Choroid plexus epithelial cell (primary cell): ENCODE measurements at places on chromosomes 1 and 21.

DNA sequence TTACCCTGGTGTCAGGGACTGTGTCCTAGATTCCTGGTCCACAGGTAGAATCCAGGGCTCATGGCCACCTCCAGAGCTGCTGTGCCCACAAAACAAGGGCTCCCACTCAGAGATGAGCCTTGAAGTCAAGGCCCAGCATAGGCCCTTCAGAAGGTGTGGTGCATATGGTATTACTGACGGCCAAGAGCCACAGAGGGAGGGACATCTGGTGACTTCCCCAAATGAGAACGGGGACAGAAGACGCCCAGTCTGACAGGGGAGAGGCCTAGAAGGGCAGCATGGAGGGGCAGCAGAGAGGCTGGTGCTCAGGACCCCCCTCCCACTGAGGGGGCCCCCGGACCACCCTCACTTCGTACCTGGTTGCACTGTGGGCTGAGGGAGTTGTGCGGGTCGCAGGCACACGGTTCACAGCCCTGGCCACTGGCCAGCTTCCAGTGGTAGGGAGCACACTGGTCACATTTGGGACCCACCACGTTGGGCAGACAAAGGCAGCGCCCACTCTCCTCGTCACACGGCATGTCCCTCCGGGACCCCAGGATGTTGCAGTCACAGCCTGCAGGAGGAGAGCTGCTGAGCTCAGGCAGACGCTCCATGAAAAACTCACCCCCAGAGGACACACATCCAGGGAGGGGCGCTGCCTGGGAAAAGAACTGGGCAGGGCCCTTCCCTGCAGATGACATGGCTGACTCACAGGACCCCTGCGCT is 25.0 kb downstream of the LAMB3 start:
- DNase-seq, result no peak

DNA sequence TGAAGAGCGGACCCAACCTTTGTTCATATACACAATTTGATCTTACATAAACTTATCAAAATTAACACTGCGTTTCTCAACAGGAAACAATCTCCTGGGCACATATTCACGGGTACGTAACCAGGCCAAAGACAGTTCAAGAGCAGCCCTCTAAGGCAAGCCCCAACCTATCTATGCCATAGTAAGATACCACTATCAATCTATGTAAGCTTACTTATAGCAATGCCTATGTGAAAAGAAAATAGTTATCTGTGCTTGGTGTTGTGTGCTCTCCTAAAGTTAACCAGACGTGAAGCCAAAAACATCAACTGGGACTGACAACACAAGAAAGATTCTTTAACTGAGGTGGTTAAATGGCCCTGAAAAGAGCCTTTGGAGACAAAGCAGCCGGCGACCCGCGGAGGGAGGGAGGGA is 49.4 kb upstream of the BOLA1 start:
- DNase-seq, result peak; percentile 18

DNA sequence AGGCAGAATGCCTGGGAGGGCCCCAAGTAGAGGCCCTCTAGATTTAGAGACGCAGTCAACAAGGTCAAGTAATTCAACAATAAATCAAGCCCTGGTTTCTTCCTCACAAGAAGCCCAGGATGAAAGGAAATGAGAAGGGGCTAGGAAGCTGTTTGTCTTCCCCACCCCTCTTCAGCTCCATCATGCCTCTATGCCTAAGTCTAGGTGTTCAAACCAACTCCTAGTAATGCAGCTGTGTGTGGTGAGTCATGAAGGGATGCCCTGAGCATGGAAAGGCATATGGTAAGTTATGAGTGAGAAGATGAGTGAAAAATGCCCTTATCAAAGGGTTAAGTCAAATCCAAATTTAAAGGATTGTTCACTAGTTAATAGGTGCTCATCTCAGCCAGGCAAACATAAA is 339.5 kb downstream of the KCNH1 start:
- DNase-seq, result no peak

GRCh38 chr1:75792091-75792490 is 4.6 kb upstream of the MSH4 start:
- DNase-seq, result no peak

- peak; percentile 34 for DNase-seq
Observed at GRCh38 chr1:206556750-206557635, 49.7 kb downstream of the RASSF5 start.

DNA sequence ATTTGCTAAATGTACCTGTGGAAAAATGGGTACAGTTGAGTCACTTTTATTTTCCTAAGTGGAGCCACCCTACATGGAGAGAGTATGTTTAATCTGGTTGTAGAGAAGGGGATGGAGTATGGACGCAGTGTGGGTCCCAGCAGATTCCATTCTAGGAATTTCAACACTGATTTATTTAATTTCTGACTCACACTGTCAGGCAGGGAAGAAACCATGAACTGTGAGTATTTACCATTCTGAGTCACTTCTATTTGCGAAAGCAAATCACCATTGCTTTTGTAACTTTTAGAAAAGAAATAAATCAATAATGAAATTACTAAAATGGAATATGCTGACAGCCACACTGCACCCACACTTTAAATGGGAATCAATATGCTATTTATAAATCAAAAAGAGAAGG is 339.0 kb downstream of the DSCAM start:
- DNase-seq, result no peak

GRCh38 chr1:166905136-166905535 is 29.1 kb upstream of the TADA1 start:
- DNase-seq, result no peak

DNA sequence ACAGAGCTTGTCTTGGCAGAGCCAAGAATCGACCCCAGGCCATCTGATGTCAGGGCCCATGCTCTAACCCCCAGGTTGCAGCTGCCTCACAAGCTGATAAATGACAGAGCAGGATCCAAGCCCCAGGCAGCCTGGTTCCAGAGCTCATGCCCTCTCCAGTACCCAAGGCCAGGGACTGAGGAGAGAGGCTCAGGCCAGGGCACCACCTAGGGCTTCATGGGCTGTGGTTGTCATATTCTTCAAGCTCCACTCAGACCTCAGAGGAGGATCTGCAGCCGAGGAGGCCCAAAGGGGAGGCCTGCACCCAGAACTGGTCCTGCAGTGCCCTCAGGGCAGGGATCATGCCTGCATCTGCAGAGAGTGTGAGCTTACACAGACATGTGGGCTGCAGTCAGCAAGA is 301.1 kb downstream of the MATN1 start:
- DNase-seq, result no peak

- DNase-seq, result no peak
Observed at GRCh38 chr1:81174052-81174451, 626.7 kb upstream of the ADGRL2 start.

DNA sequence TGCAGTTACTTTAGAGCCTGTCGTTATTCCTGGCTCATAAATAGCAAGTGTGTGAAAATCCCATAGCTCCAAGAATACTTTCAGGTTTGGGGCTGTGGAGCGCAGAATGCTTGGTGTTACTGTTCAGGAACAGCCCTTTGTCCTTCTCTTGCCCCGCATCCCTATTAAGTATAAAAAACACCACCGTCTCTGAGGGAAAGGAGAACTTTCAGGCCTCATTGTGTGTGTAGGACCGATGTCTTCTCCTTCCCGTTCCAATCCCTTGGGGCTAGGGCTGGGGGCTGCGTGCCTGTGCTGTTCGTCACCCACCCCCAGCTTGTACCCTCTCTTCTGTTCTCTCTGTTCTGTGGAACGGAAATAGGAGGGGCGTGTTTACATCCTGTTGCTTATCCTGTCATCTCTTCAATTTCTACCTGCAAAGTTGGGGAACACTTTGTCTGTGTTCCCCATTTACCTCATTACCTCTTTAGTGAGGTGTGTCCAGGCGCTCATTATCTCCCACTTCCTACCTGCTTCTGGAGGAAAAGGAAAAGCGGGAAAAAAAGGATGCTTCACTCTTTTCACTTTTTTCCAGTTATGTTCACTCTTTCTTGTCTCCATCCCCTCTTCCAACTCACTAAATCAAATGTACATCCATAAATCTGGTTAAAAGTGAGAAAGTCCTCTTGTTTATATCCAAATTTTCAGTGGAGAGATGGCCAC is 788 bp upstream of the TXNIP start:
- DNase-seq, result no peak

- peak; percentile 20 for DNase-seq
Observed at GRCh38 chr1:179253286-179253972, 24.0 kb upstream of the ABL2 start.

- DNase-seq, result no peak
Observed at GRCh38 chr1:8812081-8812480, 5.4 kb downstream of the RERE start.

DNA sequence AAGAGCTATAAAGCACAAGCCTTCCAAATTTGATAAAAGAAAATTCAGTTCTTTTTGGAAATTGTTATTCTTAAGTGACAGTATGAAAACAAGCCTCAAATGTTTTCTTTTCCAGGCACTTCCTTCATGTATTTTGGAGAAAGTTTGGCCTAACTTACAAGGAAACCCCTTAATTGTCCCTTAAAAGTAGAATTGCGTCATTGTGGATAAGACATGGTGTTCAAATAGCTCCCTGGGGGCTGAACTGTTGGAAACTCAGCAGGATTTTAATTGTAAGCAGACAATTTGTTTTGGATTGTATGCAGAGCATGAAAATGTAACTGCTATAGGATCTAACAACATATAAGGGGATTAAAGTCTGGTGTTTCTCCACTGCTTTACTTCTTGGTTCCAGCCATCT is 35.4 kb upstream of the FGGY start:
- no peak for DNase-seq

- no peak for DNase-seq
Observed at GRCh38 chr21:22352088-22352487, 1353.9 kb downstream of the NCAM2 start.

DNA sequence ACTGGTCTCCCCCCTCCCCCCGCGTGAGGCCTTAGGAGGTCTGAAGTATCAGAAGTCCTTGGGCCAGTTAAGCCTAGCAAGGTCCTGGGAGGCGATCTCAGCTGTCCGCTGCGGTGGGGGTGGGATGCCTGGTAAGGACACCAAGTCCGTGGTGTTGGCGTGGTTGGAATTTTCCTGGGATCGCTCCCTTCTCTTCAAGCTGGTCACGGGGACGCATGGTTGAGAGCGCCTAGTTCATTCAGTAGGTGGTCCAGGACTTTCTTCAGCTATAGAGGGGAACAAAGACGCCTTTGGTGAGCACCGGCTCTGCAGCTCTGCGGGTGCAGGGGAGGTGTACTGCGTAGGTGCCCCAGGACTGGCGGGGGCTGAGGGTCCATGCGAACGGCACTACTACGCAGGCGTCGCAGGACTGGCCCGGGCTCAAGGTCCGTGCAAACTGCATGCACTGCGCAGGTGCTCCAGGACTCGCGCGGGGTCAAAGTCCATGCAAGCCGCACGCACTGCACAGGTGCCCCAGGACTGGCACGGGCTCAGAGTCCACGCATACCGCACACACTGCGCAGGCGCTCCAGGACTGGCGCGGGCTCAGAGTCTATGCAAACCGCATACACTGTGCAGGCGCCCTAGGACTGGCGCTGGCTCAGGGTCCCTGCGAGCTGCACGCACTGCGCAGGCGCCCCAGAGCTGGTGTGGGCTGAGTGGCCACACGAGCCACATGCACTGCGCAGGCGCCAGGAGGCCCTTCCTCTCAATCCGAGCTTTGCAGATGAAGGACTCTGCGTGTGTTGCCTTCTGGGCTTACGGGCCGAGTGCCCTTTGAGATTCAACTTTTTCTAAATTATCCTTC is 36.6 kb upstream of the HMGN1 start:
- DNase-seq, result peak; percentile 89

DNA sequence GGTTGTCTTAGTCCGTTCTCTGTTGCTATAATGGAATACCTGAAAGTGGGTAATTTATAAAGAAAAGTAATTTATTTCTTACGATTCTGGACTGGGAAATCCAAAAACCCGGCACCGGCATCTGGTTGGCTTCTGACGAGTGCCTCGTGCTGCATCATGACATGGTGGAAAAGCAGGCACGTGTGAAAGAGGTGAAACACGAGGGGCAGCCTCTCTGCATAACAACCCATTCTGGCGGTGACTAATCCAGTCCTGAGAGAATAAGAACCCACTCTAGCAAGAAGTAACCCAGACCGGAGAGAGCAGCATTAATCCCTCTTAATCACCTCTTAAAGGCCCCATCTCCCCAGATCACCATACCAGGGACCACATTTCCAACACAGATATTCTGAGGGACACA is 2.7 kb upstream of the EDEM3 start:
- DNase-seq, result no peak

DNA sequence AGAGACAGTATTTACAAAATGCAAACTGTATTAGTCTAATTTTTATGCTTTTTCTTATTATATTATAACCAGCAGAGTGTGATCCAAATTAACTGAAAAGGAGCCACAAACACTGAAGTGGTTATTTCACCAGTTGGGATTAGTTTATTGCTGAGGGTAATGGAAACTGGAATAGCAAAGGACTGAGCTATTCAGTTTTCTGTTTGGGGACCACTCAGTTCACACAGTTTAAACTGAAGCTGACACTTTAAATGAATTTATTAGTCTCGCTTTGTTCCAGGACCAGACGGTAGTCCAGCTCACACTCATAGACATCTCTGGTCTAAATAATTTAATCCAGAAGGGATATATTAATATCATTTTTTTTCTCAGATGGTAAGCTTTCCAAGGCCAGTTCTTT is 410.7 kb downstream of the LTN1 start:
- no peak for DNase-seq

DNA sequence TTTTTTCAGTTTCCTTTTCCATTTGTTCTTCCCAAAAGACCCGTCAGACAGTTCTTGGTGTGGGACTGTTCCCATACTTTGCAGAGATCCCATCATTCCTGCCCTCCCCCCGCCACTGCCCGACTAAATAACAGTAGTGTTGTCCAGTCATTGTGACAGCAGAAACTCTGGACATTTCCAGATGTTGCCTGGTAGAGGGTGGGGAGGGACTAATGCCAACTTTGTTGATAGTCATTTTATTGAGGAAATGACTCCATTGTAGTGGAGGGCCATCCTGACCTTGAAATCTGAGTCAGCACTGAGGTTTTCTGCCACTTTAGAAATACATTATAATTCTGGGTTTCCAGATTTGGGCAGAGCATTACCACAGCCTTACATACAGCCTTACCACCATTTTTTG is 85.4 kb downstream of the CEP350 start:
- no peak for DNase-seq

DNA sequence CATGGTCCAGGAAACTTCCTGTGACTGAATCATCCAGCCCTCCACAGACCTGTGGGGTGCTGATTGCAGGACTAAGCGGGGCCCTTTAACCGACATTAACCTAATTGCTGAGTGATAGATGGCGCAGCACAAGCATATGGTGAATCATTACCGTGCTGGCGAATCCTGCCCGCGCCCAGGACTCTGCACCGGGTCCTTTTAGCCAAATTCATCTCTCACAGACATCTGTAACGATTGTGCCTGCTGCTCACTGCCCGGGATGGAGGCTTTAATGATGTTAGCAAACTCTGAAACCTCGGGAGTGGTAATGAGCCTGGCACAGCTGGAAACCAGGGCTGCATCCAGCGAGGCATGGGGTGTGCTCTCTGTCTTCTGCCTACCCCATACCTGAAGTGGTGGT is 147.3 kb upstream of the CD34 start:
- DNase-seq, result no peak

DNA sequence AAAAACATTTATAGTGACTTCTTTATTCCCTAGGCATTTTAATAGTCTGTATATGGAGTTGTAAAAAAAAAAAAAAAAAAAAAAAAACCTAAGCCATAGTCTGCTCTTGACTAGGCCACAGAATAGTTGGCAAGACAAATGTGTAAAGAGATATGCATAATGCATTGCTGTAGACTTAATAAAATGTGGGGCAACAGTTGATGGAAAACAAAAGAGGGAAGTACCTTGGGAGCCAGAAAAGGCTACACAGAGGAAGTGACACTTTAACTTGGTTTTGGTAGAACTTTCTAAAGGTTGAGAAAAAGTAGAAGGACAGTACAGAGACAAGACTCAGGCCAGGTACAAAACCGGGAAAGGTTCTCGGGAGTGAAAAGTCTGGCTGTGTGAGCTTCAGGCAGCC is 802.9 kb upstream of the ADAMTS5 start:
- DNase-seq, result no peak
